PC-9 (cell line): ENCODE measurements at places on chromosomes 6 and 20.

- H3K27me3 ChIP-seq = no peaks in the 10 kb centered on the region
- H3K27ac ChIP-seq = peak overlapping the region; percentile 23; the same call in 1 of the 2 replicates
- DNase-seq = peak; percentile 14
- H3K4me1 ChIP-seq = peaks cover 15% of the 10 kb centered on the region
- H3K4me3 ChIP-seq = no peak overlapping the region; the same call in 1 of the 2 replicates
Measured at GRCh38 chr6:151702851-151703658, 104.4 kb upstream of the ESR1 start.

DNA sequence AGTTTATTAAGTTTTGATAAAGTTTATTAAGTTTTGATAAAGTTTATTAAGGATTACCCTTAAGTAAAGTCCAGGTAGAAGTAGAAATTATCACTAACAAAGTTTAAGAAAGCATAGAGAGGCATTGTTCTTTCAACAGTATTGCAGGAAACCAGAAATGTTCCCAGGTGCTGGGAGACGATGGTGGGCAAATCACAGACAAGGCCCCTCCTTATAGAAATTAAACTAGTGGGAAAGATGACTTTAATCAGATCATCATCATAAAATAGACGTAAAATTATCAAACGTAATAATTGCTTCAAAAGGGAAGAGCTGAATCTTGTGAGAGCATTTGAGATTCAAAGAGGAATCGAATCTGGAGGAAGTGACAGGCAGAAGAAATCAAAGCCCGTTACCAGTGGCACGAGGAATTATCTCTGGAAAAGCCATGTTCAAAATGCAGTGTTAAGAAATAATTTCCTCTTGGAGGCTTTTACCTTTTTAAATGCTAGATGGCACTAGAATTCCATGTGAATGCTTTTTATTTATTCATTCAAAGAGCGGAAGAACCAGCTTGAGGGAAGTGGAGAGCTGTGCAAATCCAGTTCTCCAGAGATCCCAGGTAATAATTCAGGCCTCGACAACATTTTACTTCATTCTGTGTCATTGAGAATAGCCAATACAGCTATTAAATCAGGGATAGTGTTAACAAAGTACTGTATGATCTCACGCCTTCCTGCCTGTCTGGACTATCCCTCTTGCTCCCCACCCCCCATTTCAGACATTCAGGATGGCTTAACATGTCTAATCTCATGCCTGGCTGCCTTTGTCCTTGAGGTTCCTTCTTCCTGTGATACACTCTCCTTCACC lies 1.0 kb upstream of the APMAP start:
- no peak for DNase-seq
- peak overlapping the region; percentile 71 for H3K4me3 ChIP-seq
- H3K4me1 ChIP-seq = peaks cover 49% of the 10 kb centered on the region
- no peaks in the 10 kb centered on the region for H3K27me3 ChIP-seq
- H3K36me3 ChIP-seq = no peaks in the 10 kb centered on the region

DNA sequence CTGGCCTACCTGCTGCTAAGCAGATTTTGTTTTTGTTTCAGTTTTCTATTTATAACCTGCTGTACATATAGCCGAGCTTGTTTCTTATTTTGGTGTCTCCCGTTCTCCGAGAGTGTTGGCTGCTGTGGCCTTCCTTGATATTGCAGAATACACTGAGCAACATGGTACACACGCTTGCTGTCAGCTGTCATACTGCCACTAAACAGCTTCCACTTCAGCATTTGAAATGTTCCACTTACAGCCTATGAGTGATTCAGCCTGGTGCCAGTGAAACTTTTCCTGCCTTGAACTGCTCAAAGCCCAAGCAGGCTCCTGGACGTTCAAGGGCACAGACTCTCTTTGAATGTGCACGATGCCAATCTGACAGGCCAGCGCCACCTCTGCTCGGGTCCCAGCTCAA lies 87.1 kb downstream of the PSMG4 start:
- H3K27me3 ChIP-seq = no peaks in the 10 kb centered on the region
- H3K27ac ChIP-seq = no peak overlapping the region
- no peaks in the 10 kb centered on the region for H3K36me3 ChIP-seq
- H3K4me3 ChIP-seq = no peak overlapping the region

DNA sequence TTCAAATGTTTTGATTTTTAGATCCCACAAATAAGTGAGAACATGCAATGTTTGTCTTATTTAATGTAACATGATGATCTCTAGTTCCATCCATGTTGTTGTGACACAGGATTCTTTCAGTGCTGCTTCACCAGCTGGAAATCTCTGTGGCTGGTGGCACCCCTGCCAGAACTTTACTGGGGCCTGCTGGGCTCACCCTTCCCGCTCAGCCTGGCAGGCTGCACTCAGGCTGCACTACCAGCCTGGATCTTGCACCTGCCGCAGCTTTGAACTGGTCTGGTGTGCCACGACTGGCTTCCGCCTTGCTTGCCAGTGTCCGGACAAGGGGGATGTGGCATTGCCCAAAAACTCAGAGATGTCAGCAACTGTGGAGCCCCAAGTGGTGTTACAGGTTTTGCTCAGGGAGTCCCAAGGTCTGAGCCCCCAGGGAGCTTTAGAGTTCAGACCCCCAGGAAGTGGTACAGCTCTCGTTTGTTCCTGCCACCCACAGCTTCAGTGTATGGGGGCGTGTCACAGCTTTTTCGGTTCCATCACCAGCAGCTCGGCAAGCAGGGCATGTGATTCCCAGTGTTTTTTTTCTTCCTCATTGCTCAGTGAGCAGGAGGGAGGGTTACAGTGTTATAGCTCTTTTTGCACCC lies 72.3 kb upstream of the SYNCRIP start:
- H3K27me3 ChIP-seq = no peaks in the 10 kb centered on the region
- H3K36me3 ChIP-seq = no peaks in the 10 kb centered on the region
- H3K4me1 ChIP-seq = no peaks in the 10 kb centered on the region
- H3K4me3 ChIP-seq = no peak overlapping the region
- H3K27ac ChIP-seq = no peak overlapping the region

- H3K27me3 ChIP-seq = no peaks in the 10 kb centered on the region
- H3K27ac ChIP-seq = peak overlapping the region; percentile 99
- H3K4me3 ChIP-seq = peak overlapping the region; percentile 88
- H3K36me3 ChIP-seq = peaks cover 29% of the 10 kb centered on the region
- peak; percentile 49 for DNase-seq
Measured at GRCh38 chr20:50193199-50193835, 2.7 kb downstream of the CEBPB start.

DNA sequence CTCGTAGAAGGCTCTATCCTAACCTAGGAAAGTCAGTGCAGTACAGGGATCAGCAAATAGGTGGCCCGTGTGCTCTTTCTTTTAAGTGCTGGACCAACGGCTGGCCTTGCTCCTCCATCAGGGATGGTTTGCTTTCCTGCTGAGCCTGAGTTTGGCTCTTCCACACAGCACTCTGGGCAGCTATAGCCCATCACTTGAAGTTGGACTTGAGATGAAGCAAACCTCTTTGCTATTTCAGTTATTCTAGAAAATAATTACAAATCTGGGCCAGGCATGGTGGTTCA lies 66.9 kb upstream of the KCNK16 start:
- H3K27ac ChIP-seq = no peak overlapping the region
- H3K4me3 ChIP-seq = no peak overlapping the region
- H3K36me3 ChIP-seq = no peaks in the 10 kb centered on the region
- peaks cover 72% of the 10 kb centered on the region for H3K27me3 ChIP-seq

DNA sequence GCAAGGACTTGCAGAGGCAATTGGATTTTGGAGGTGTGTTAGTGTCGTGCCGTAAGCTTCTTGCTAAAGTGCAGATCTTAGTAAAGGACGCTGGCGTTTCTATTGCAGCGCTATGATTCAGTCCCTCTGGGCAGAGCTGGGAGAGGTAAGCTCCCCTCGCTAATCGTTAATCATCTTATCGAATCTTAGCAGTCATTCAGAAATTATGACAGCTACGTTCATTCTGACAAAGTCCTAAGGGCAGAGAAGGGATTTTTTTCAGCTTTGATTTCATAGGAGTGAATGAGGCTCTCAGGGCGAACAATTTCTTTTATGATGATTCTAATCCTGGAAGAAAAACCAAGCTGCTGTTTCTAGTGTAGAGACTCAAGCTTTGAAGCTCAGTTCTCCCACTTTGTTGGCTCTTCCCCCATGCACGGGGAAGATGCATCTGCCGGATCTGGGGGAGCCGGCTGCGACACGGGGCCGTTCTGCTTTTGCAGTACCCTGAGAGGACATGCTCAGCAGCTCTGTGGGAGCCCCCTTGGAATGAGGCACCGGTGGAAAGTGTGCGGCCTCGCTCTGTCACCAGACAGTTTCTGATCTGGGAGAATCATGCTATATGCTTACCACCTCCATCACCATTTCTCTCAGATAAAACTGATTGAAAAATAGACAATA lies 79.1 kb upstream of the SLC22A23 start:
- H3K4me3 ChIP-seq = no peak overlapping the region
- no peak for DNase-seq
- H3K27ac ChIP-seq = no peak overlapping the region
- no peaks in the 10 kb centered on the region; the same call in 1 of the 2 replicates for H3K4me1 ChIP-seq
- H3K27me3 ChIP-seq = no peaks in the 10 kb centered on the region
- no peaks in the 10 kb centered on the region for H3K36me3 ChIP-seq

- no peaks in the 10 kb centered on the region for H3K36me3 ChIP-seq
- no peaks in the 10 kb centered on the region for H3K27me3 ChIP-seq
- H3K4me1 ChIP-seq = 0 out of 2 replicates have a peak, but pooled peaks cover 12% of the 10 kb centered on the region
- H3K27ac ChIP-seq = no peak overlapping the region
Measured at GRCh38 chr6:4598384-4598995, 177.7 kb upstream of the CDYL start.
